Stimulated activated CD8-positive, alpha-beta memory T cell treated with anti-CD3 and anti-CD28 coated beads, Interleukin-2, amount 100 ng/mL, for 1 hour (primary cell): ENCODE measurements at places on chromosomes 3 and 15.

- no peak for DNase-seq
Measured at GRCh38 chr15:86591994-86592735, 512.5 kb downstream of the AGBL1 start.

- DNase-seq: no peak
Measured at GRCh38 chr15:51117270-51117669, 22.6 kb upstream of the TNFAIP8L3 start.

- DNase-seq: no peak
Measured at GRCh38 chr15:39479911-39480310, 101.0 kb upstream of the THBS1 start.

DNA sequence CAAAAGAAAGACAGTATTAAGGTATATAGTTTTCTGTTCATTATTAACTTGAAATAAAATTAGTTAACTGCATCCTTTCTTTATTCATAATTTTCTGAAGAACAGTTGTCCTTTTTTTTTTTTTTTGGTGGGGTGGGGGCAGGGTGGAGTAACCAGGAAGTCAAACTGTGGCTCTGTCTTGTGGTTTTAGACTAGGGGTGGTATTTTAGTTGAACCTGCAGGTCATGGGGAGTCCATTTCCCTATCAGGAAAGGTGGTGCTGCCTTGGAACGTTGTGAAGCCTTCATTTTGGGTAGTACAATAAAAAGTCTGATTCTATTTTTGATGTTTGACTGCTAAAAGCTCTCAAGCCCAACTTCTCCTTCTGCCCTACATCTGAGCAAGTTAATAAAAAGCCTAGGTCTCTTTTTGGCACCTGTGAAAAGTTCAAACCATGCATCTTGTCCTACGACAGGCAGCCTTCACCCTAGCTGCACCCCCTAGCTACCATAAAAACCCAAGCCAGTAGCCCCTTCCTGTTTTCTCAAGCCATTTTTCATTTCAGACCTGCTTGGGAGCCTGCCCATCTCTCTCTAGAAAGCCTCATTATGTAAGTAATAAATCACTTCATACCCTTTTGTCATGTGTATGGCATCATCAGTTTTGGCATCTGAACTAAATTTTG, 31.2 kb upstream of the RIOX2 start:
- DNase-seq: no peak

- DNase-seq: no peak
Measured at GRCh38 chr3:32315441-32315840, 76.2 kb upstream of the CMTM7 start.

- no peak for DNase-seq
Measured at GRCh38 chr15:63763476-63764123, 70.1 kb downstream of the HERC1 start.

GRCh38 chr3:16318176-16318575, 53.2 kb downstream of the OXNAD1 start:
- no peak for DNase-seq

DNA sequence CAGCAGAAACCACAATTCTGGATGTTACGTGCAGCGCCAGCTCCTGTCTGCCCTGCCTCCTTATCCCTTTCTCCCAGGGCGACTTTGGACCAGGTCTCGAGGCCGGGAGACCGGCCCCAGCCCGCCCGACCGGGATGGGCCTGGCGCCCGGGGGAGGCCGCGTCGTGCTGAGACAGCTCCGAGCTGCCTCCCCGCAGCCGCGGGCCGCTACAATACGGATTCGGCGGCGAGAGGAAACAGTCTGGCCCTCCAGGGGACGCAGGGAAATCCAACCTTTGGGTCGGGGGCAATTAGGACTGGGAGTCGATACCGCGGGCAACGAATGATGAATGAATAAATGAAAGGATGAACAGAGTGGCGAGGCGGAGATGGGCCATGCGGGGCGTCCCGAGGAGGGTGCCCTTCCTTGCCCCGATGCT, 537 bp downstream of the GRAMD2A start:
- no peak for DNase-seq

DNA sequence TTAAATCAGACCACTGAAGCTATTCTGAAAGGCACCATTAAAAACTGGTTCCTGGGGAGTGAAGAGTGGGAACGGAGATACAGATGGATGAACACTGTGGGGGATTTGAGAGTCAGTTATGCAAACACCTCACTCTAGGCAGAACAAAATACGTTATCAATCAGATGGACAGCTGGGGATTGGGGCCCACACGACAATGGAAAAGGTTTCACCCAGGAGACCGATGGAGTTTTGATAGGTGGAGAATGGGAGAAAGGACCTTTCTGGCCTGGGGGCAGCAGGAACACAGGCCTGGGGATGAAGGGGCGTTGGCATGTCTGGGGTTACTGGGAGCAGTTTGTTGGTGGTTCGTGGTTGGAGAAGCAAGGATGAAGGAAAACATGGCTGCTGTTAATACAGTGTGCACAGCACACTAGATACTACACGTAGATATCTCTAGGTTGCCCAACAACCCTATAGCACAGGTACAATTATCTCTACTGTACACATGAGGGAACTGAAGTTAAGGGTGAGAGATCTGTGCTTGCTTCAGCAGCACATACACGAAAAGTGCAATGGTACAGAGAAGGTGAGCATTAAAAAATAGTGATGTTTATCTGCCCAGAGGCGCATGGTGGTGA, 16.5 kb downstream of the ST6GAL1 start:
- DNase-seq: no peak

- DNase-seq: no peak
Measured at GRCh38 chr3:49199239-49199899, 28.0 kb downstream of the KLHDC8B start.

- no peak for DNase-seq
Measured at GRCh38 chr3:175255698-175256097, 396.6 kb downstream of the NAALADL2 start.

- no peak for DNase-seq
Measured at GRCh38 chr15:92663250-92663951, 7.8 kb upstream of the FAM174B start.
